ENCODE measurements at places on chromosomes 5 and 9. TPM values are rescaled to one million over a fixed set of nuclear protein-coding genes. Genes with fewer than 3 reads are reported as not detected.
A peak's percentile ranks its signal among the peaks of the same experiment; 100 is the strongest.

The EGFLAM gene
- total RNA-seq, result 4.8 TPM

The FOXD4L5 gene
- not detected for total RNA-seq

DNA sequence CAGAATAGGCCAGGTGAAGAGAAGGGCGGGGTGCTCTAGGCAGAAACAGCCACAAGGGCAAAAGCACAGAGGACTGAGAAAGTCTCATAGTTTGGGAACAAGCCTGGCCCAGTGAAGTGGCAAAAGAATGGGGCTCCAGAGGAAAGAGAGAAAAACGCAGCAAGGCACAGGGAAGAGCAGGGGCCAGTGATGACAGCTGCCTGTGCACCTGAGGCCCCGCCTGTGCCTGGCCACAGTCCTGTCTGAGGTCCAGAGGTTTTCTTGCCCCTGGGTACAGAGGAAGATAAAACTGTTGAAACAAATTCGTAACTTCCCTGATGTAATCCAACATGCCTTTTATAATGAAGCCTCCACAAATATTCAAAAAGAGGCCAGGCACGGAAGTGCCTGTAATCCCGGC, 22.0 kb downstream of the FRRS1L start:
- no peak for DNase-seq
- peaks cover 4% of the 10 kb centered on the region for H3K4me1 ChIP-seq
- H3K36me3 ChIP-seq, result no peaks in the 10 kb centered on the region
- no peak overlapping the region for H3K27ac ChIP-seq
- no peak overlapping the region for H3K4me3 ChIP-seq

DNA sequence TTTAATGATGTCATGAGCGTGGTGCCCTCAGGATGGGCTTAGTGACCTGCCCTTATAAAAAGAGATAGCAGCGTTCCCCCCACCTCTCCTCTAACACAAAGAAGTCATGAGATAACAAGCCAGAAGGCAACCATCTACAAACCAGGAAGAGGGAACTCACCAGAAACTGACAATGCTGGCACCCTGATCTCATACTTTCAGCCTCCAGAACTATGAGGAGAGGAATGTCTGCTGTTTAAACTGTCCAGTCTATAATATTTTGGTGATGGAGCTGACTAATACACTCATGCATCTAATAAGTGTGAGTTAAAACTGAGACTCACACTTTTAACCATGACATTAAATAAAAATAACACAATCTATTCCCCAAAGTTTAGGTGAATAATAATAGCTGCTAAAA, 156.1 kb upstream of the SPEF2 start:
- H3K27me3 ChIP-seq, result no peaks in the 10 kb centered on the region
- H3K4me3 ChIP-seq, result no peak overlapping the region
- H3K4me1 ChIP-seq, result no peaks in the 10 kb centered on the region
- DNase-seq, result no peak
- no peak overlapping the region for H3K27ac ChIP-seq

The MEIKIN gene
- not detected for total RNA-seq

DNA sequence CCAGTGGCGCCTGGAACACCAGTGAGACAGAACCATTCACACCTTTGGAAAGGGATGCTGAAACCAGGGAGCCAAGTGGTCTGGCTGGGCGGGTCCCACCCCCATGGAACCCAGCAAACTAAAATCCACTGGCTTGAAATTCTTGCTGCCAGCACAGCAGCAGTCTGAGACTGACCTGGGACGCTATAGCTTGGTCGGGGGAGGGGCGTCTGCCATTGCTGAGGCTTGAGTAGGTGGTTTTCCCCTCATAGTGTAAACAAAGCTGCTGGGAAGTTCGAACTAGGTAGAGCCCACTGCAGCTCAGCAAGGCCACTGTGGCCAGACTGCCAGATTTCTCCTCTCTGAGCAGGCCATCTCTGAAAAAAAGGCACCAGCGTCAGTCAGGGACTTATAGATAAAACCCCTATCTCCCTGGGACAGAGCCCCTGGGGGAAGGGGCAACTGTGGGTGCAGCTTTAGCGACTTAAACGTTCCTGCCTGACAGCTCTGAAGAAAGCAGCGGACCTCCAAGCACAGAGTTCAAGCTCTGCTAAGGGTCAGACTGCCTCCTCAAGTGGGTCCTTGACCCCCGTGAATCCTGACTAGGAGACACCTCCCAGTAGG, 42.0 kb upstream of the FKTN start:
- no peak overlapping the region for H3K27ac ChIP-seq
- H3K36me3 ChIP-seq, result peaks cover 38% of the 10 kb centered on the region
- DNase-seq, result no peak
- no peaks in the 10 kb centered on the region for H3K27me3 ChIP-seq
- no peaks in the 10 kb centered on the region for H3K4me1 ChIP-seq
- H3K4me3 ChIP-seq, result no peak overlapping the region

DNA sequence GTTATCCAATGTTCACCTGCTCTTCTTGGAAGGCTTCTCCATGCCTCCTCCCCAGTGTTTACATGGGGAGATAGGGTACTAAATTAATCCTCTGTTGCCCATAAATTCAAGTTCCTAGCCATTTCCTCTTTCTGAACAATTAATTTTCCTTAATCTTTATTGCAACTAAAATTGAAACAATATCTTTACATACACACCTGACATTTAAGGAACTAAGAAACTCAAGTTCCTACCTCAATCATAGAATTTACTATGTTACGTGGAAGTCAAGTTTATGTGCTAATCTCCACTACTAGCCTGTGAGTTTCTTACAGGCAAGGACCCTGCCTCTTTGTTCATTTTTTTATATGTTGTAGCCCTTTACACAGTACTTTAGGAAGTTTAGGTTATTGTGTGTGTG, 10.1 kb upstream of the ADRB2 start:
- no peak overlapping the region for H3K4me3 ChIP-seq
- no peak for DNase-seq
- H3K36me3 ChIP-seq, result no peaks in the 10 kb centered on the region
- peaks cover 37% of the 10 kb centered on the region for H3K27me3 ChIP-seq

- H3K4me1 ChIP-seq, result no peaks in the 10 kb centered on the region
- no peak overlapping the region for H3K27ac ChIP-seq
- DNase-seq, result no peak
- peaks cover 3% of the 10 kb centered on the region for H3K27me3 ChIP-seq
- H3K4me3 ChIP-seq, result no peak overlapping the region
Observed at GRCh38 chr5:89260254-89260653, 377.3 kb upstream of the MEF2C start.

GRCh38 chr5:62183727-62184126, 122.3 kb upstream of the KIF2A start:
- no peak overlapping the region for H3K4me3 ChIP-seq
- H3K27me3 ChIP-seq, result peaks cover 15% of the 10 kb centered on the region
- no peaks in the 10 kb centered on the region for H3K36me3 ChIP-seq
- no peak for DNase-seq
- H3K27ac ChIP-seq, result no peak overlapping the region

- peak overlapping the region; percentile 89 for H3K4me3 ChIP-seq
- H3K4me1 ChIP-seq, result peaks cover 53% of the 10 kb centered on the region
- DNase-seq, result no peak
- H3K36me3 ChIP-seq, result no peaks in the 10 kb centered on the region
Observed at GRCh38 chr9:114386886-114387679, 699 bp downstream of the AKNA start.

The HMGCS1 gene
- 128 TPM for total RNA-seq

DNA sequence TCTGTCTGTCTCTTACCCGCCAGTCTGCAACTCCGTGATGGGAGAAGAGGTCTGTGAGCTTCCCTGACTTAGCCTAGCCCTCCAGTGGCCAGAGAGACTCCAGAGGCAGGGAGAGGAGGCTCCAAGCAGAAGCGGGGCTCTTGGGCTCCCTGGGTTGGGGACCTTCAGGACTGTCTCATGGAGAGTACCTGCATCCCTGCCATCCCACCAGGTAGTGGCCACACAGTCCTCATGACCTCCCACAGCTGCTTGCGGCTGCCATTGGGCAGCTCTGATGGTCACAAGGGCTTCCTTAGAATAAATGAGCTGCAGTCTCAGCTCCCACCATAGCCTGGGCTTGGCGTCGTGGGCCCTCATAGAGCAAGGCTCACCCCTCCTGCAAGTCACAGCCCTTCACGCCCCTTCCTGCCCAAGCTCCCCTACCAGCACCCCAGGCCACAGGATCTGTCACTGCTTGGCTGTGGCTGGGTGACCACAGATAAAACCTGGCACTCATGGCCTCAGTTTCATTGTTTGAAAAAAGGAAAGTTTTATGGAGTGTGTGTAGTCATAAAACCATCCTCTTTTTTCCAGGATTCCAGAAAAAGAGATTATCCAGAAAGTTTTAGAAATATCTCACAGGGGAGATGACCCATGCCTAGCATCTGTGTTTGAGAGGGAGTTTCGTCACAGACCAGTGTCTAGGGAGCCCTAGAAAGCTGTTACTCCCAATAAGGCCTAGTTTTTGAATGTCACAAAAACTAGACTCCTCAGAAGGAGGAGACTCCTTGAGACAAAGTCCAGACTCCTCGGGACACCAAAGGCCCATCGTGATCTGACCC, 48.4 kb downstream of the PPARGC1B start:
- peaks cover 5% of the 10 kb centered on the region for H3K36me3 ChIP-seq
- peaks cover 59% of the 10 kb centered on the region for H3K4me1 ChIP-seq
- peak overlapping the region; percentile 39 for H3K27ac ChIP-seq
- no peak for DNase-seq
- H3K27me3 ChIP-seq, result no peaks in the 10 kb centered on the region

- H3K27me3 ChIP-seq, result peaks cover 8% of the 10 kb centered on the region
- DNase-seq, result no peak
- no peak overlapping the region for H3K4me3 ChIP-seq
- no peak overlapping the region for H3K27ac ChIP-seq
- peaks cover 5% of the 10 kb centered on the region for H3K4me1 ChIP-seq
Observed at GRCh38 chr5:149227168-149227826, 44.4 kb upstream of the AFAP1L1 start.

DNA sequence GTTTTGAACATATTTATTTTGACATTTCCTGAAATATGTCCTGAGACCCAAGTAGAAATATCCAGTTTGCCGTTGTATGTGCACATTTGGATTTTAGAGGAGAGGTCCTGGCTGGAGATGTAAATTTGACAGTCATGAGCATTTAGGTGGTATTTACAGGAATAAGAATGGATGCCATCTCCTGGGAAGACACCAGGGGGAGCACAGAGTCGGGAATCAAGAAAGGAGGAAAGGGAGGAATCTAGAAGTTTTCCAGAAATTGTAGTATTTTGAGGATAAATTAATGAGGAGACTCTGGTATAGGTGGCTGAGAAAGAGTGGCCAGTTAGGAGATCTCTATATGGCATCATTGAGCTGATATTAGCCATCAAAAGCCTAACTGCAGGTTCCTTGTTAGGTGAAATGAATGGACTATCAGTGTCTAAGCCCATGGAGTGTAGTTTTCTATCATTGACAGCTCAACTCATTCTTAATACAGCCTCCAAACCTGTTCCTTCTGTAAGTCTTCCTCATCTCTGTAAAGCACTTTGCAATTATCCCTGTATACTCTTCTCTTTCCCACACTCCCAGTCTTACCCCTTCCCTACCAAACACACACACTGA, 7.2 kb downstream of the GAPT start:
- H3K27me3 ChIP-seq, result no peaks in the 10 kb centered on the region
- H3K4me3 ChIP-seq, result no peak overlapping the region
- H3K4me1 ChIP-seq, result no peaks in the 10 kb centered on the region
- DNase-seq, result no peak

The FOXD4L4 gene
- 0.51 TPM for total RNA-seq

The FAM200C gene
- 8.1 TPM for total RNA-seq

GRCh38 chr9:37938121-37938891, 34.4 kb upstream of the SLC25A51 start:
- peaks cover 45% of the 10 kb centered on the region for H3K4me1 ChIP-seq
- no peaks in the 10 kb centered on the region for H3K36me3 ChIP-seq
- H3K4me3 ChIP-seq, result peak overlapping the region; percentile 17
- H3K27me3 ChIP-seq, result no peaks in the 10 kb centered on the region

DNA sequence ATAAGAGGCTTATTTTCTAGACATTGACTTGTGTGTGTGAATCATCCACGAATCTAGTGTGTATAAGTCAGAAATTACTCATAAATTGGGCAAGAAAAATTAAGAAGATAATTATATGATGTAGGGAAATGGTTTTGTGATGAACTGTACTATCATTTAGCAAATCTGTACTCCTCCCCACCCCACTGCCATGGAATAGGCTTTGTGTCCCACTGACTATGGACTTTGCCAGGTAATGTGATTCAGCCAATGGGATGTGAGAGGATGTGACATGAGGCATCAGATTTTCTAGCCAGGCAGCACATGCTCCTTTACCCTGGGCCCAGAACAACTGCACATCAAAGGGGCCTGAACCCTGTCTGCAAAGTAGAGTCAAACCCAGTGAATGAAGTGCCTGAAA, 406.6 kb downstream of the CTNND2 start:
- no peaks in the 10 kb centered on the region for H3K36me3 ChIP-seq
- H3K4me1 ChIP-seq, result peaks cover 9% of the 10 kb centered on the region
- H3K4me3 ChIP-seq, result no peak overlapping the region

DNA sequence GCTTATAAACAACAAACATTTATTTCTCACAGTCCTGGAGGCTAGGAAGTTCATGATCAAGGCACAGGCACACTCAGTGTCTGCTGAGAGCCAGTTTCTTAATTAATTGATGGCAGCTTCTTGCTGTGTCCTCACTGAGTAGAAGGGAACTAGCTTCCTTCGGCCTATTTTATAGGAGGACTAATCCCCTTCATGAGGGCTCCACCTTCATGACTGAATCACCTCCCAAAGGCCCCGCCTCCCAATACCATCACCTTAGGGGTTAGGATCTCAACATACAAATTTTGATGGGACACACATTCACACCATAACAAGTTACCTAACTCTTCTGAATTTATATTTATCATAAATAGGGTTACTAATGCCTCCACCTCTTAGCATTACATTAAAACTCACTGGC, 129.8 kb downstream of the GNAQ start:
- H3K27ac ChIP-seq, result no peak overlapping the region
- no peaks in the 10 kb centered on the region for H3K27me3 ChIP-seq
- peaks cover 10% of the 10 kb centered on the region for H3K36me3 ChIP-seq
- H3K4me1 ChIP-seq, result peaks cover 12% of the 10 kb centered on the region

The HAPLN1 gene
- total RNA-seq, result 5.5 TPM

DNA sequence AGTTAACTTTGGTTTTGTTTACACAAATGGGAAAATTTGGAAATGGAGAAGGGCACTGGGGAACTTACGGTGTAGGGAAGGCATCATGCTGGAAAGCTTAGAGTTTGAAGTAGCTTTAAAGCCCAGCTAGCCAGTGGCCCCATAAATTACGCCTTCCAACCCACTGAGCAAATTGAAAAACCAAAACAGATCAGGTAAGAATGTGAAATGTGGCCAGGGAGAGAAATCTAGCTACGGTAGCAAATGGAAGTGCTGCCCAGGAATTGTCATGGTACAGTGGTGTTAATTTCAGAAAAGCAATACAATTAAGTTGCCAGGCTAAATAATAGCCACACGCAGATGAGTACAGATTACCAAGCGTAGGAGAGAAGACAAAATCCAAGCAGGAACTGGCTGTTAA, 654.8 kb downstream of the PRELID2 start:
- H3K4me3 ChIP-seq, result no peak overlapping the region
- no peak for DNase-seq
- H3K4me1 ChIP-seq, result peaks cover 20% of the 10 kb centered on the region
- no peaks in the 10 kb centered on the region for H3K36me3 ChIP-seq

The CDK9 gene
- 65.8 TPM for total RNA-seq

Data from type B pancreatic cell (in vitro differentiated cells).